ENCODE measurements at places on chromosomes 6 and 20. TPM values are rescaled to one million over a fixed set of nuclear protein-coding genes. Genes with fewer than 3 reads are reported as not detected.
A peak's percentile ranks its signal among the peaks of the same experiment; 100 is the strongest.

DNA sequence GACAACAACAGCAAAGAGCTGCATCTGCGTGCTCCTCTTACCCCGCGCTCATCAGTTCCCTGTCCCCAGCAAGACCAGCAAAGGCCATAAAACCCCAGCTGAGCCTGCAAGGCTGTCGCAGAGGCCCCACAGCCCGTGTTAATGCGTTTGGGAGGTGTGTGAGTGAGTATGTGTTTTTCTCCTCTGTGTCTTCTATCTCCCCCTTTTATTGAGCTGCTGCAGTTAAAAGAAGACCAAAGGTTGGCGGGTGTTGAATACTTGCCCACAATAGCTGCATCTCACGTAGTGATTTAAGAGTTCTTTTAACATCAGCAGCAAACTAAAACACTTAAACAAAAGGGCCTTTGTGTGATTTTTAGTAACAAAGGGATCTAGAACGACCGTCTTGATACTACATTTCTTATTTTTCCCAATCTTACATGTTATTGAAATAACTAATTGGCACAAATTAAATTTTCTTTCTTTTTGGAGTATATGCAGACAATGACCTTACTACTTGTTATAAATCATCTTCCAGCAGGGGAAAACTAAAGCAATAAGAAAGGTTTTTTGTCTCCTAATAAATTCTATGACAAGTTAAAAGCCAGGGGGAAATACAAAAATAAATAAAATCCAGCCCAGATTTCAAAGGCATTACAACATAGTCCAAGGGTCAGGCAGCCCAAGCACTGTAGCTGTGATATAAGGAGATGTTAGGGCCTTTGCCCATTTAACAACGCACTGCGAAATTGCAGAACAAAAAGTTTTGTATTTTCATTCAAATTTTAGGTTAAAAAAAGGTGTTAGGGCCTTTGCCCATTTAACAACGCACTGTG is 27.2 kb upstream of the CNKSR3 start:
- H3K4me3 ChIP-seq: no peak overlapping the region
- H3K36me3 ChIP-seq: no peaks in the 10 kb centered on the region
- H3K27me3 ChIP-seq: no peaks in the 10 kb centered on the region

UST gene
- 0.22 TPM for polyA plus RNA-seq

DNA sequence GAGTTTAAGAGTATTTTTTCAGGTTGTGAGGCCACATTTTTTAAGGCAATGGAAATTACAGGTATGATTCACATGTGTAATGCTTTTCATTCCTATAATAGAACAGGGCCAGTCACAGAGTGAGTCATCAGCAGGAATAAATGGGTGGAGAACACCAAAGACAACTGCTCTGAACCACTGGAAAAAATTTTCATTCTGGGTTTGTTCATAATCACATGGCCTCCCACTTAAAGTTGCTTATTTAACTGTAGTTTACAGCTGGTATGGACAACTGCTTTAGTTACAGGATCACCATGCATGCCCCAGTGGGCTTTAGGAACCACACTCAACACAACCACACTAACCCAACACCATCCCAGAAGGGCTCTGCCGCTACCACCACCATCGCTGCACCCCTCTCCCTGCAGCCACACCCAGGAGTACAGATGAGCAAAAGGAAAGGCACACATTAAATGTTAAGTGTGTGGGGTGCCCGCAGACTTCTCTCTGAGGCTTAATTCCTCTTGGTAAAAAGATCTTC is 107.0 kb upstream of the DST start:
- H3K4me3 ChIP-seq: no peak overlapping the region
- H3K27me3 ChIP-seq: no peaks in the 10 kb centered on the region
- no peaks in the 10 kb centered on the region for H3K36me3 ChIP-seq
- H3K27ac ChIP-seq: no peak overlapping the region
- DNase-seq: peak; percentile 71
- peaks cover 10% of the 10 kb centered on the region for H3K4me1 ChIP-seq

ASIP gene
- polyA plus RNA-seq: not detected

METTL24 gene
- polyA plus RNA-seq: not detected

GMDS gene
- 9.8 TPM for polyA plus RNA-seq

PRDM13 gene
- polyA plus RNA-seq: not detected

DNA sequence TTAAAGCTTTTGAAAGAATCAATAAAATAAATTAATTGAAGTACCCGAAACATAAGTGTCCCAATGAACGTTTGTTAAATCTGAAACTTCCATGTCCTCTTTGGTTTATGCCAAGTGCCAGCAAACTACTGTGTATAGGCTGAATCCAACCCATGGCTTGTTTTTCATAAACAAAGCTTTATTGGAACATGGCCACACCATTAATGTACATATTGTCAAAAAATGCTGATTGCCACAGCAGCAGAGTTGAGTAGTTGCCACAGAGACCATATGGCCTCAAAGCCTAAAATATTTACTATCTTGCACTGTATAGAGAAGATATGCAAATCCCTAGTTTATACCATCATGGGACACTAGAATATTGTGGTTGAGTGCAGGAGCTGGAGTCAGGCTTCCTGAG is 406.1 kb downstream of the MAFB start:
- no peak for DNase-seq
- H3K36me3 ChIP-seq: no peaks in the 10 kb centered on the region
- no peak overlapping the region for H3K27ac ChIP-seq
- H3K27me3 ChIP-seq: no peaks in the 10 kb centered on the region

GPLD1 gene
- polyA plus RNA-seq: 0.03 TPM

GRCh38 chr6:144853603-144854002 is 568.5 kb downstream of the UTRN start:
- H3K36me3 ChIP-seq: no peaks in the 10 kb centered on the region
- no peak for DNase-seq
- no peak overlapping the region for H3K4me3 ChIP-seq

DNA sequence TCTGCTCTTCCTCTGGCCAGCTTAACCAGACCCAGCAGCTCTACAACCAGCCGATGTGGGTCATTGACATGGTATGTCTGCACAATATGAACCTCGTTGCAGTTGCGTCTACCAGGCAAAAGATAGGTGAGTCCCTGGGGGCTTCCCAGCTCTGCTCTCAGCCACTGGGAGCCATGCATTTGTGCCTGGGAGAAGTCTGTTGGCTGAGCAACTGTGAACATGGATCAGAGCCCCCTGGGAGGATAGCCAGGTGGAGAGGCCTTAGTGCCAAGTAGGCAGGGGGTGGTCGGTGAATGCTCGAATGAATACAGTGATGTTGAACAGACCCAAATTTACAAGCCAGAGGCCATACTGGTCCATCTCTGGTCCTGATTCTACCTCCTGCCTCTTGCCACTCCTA is 30.6 kb downstream of the EFCAB8 start:
- H3K27me3 ChIP-seq: no peaks in the 10 kb centered on the region
- no peak overlapping the region for H3K27ac ChIP-seq
- H3K36me3 ChIP-seq: no peaks in the 10 kb centered on the region
- DNase-seq: no peak
- no peak overlapping the region for H3K4me3 ChIP-seq
- no peaks in the 10 kb centered on the region for H3K4me1 ChIP-seq

TBCC gene
- 15.9 TPM for polyA plus RNA-seq

GRCh38 chr6:165272585-165272984 is 36.8 kb downstream of the C6orf118 start:
- no peak overlapping the region for H3K27ac ChIP-seq
- no peaks in the 10 kb centered on the region for H3K36me3 ChIP-seq
- H3K4me1 ChIP-seq: no peaks in the 10 kb centered on the region
- no peaks in the 10 kb centered on the region for H3K27me3 ChIP-seq
